ENCODE measurements at places on chromosomes 1 and 21. TPM values are rescaled to one million over a fixed set of nuclear protein-coding genes. Genes with fewer than 3 reads are reported as not detected.

TMEM82 gene
- polyA plus RNA-seq = not detected

TNFRSF9 gene
- polyA plus RNA-seq = 0.29 TPM

RCSD1 gene
- 13.6 TPM for polyA plus RNA-seq

KRTAP19-1 gene
- polyA plus RNA-seq = not detected

RLF gene
- 21.3 TPM for polyA plus RNA-seq

HSD3B2 gene
- polyA plus RNA-seq = 0.29 TPM

OR2T33 gene
- polyA plus RNA-seq = 0.24 TPM

CD52 gene
- polyA plus RNA-seq = 0.95 TPM

DNA sequence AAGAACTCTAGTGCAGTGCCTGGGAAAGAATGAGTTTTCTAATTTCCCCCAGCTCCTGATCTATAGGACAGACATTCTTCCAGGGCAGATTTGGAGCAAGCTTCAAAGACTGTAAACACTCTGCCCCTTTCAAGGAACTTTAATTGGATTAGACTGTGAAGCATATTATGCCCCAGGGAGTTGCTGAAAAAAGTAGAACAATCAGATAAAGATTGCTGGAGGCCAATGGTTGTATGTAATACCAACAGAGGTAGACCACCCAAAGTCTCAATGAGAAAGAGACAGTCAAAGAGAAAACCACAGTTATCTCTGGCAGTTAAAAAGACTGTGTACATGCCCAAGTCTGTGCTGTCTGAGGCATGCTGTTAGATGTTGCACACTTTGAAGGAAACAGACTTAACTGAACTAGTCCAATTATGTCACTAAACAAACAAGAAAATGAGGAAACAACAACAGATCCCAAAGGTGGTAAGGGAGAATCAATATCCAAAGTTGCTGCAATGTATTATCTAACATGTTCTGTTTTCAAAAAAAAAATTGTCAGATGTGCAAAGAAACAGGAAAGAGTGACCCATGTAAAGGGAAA lies 24.4 kb downstream of the C4BPA start:
- DNase-seq = no peak
- H3K36me3 ChIP-seq = no peaks in the 10 kb centered on the region
- H3K27me3 ChIP-seq = no peaks in the 10 kb centered on the region
- no peak overlapping the region for H3K4me3 ChIP-seq

GRCh38 chr1:107936498-107937481 lies 28.2 kb downstream of the VAV3 start:
- no peaks in the 10 kb centered on the region for H3K4me1 ChIP-seq
- no peaks in the 10 kb centered on the region for H3K36me3 ChIP-seq
- H3K27me3 ChIP-seq = no peaks in the 10 kb centered on the region
- DNase-seq = peak; percentile 30

- peaks cover 3% of the 10 kb centered on the region for H3K36me3 ChIP-seq
- peaks cover 3% of the 10 kb centered on the region for H3K4me1 ChIP-seq
- no peak overlapping the region for H3K4me3 ChIP-seq
- no peaks in the 10 kb centered on the region for H3K27me3 ChIP-seq
- DNase-seq = no peak
These were observed 16.6 kb downstream of the IQGAP3 start for GRCh38 chr1:156555715-156556114.

DNA sequence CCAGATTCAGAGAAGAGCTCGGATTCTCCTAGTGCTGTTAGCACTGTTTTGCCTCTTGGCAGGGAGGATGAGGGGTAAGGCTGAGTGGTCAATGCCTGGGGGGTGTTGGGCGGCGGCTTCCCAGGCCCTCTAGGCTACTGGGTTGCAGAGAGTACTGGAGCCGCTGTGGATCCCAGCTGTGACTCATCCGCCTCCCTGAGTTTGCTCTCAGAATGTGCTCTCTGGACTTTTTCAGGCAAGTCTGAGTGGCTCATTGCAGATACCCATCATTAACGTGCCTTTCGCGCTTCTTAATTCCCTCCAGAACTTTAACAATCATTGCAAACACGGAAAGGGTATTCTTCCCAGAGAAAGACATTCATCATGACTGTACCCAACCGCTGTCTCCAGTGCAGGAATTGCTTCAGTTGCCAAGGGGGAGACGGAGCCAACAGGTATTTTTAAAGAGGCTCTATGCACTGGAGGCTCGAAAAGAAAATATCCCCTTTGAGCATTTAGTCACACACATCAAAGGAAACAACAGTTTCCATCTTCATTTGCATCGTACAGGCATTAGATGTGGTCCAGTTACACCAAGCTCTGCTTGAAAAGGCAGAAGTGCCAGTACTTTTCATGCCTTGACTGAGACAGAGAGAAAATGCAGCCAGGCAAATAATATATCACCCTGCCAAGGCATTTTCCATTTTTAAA lies 14.4 kb upstream of the CAMTA1 start:
- no peaks in the 10 kb centered on the region for H3K36me3 ChIP-seq
- no peak overlapping the region for H3K27ac ChIP-seq
- H3K4me1 ChIP-seq = peaks cover 14% of the 10 kb centered on the region
- no peak overlapping the region for H3K4me3 ChIP-seq
- peak; percentile 16 for DNase-seq
- H3K27me3 ChIP-seq = no peaks in the 10 kb centered on the region

DNA sequence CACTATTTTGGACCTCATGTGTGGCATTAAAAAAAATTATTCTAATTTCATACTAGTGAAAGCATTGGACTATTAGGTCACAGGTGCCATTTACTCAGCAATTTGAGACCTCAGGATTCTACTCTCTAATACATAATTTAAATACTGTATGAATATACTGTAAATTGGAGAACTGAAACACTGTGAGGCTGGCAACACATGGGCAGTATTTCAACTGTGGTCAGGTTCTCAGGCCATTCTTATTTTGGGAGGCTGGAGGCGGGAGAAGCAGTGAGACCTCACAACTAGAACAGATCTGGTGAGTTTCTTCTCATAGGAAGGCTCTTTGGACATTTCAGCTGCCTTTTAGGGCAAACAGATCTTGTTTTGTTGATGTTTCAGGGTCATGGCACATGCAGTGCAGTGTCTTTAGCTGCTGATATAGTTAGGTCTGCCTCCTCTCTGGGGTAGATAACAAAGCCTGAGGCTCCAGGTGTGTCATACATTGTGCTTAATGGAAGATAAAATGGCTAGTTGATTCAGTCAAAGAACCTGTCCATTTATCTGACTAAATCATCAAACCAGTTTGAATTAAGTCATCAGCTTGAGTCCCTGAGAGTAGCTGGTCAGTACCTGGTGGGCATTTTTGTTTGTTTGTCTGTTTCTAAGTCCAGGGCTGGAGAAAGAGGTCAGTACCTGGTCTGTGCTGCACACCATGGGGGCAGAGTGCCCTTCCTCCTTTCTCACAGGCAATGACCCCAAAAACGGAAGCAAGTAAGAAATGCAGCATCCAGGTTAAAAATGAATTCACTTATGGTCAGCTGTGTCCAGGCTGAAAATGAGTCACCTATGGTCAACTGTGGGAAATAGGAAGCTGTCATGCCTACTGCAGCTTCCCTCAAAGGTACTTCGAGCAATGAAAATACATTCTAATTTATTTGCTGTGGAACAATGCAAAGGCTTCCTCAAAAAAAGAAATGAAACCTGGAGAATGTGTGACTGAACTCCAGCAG lies 216.2 kb downstream of the SDCCAG8 start:
- H3K36me3 ChIP-seq = peaks cover 12% of the 10 kb centered on the region
- DNase-seq = no peak
- H3K4me1 ChIP-seq = peaks cover 36% of the 10 kb centered on the region
- no peaks in the 10 kb centered on the region for H3K27me3 ChIP-seq

DNA sequence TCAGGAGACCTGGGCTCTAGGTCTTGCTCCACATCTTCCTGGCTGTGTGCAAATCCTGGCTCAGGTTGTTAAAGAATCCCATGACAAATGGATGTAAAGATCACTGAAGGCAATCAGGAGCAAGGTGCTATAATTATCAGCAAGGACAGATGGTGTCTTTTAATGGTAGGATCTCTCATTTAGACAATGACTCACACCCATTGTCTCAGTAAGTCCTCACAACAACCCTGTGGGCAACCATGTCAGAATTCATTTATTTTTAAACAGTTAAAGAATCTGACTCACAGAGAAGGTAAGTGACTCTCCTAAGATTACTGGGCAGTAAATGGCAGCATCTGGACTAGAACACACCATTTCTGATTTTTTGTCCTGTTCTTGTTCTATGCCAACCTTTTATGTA lies 32.8 kb downstream of the RNASEL start:
- no peaks in the 10 kb centered on the region for H3K27me3 ChIP-seq
- H3K27ac ChIP-seq = no peak overlapping the region
- no peak for DNase-seq
- H3K4me1 ChIP-seq = no peaks in the 10 kb centered on the region

DNA sequence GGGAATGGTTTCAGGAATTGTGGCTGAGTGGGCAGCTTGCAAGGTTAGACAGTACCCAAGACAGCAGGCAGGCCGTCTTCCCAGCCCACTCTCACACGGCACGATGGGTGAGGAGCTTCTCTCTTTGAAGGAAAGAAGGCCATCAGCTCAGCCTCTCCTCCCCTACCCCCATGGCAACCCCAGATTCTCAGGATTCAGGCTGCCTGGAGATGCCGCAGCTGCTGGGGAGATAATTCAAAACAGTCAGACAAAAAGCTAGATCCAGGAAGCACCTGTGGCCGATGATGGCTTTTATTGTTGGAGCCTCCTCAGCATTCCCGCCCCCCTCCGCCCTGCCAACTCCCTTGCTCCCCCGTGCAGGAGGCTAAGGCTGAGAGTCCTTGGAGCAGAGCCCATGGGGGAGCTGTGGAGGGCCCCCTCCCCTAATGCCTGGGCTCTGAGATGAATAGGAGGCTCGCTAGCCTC lies 220.5 kb downstream of the TRABD2B start:
- peaks cover 18% of the 10 kb centered on the region for H3K4me1 ChIP-seq
- no peak overlapping the region for H3K4me3 ChIP-seq
- H3K27ac ChIP-seq = no peak overlapping the region
- DNase-seq = peak; percentile 67
- H3K36me3 ChIP-seq = no peaks in the 10 kb centered on the region
- H3K27me3 ChIP-seq = no peaks in the 10 kb centered on the region

- no peak overlapping the region for H3K27ac ChIP-seq
- no peak for DNase-seq
- H3K27me3 ChIP-seq = no peaks in the 10 kb centered on the region
- H3K4me1 ChIP-seq = no peaks in the 10 kb centered on the region
- no peaks in the 10 kb centered on the region for H3K36me3 ChIP-seq
- no peak overlapping the region for H3K4me3 ChIP-seq
These were observed 75.0 kb downstream of the XCL2 start for GRCh38 chr1:168468822-168469221.

- H3K4me3 ChIP-seq = no peak overlapping the region
- H3K27me3 ChIP-seq = no peaks in the 10 kb centered on the region
- no peaks in the 10 kb centered on the region for H3K4me1 ChIP-seq
- H3K27ac ChIP-seq = no peak overlapping the region
- no peaks in the 10 kb centered on the region for H3K36me3 ChIP-seq
These were observed 236.8 kb upstream of the FMN2 start for GRCh38 chr1:239854922-239855321.

- peak; percentile 63 for DNase-seq
- no peak overlapping the region for H3K4me3 ChIP-seq
- peaks cover 46% of the 10 kb centered on the region for H3K36me3 ChIP-seq
- peak overlapping the region; percentile 94 for H3K27ac ChIP-seq
- no peaks in the 10 kb centered on the region for H3K27me3 ChIP-seq
- H3K4me1 ChIP-seq = peaks cover 91% of the 10 kb centered on the region
These were observed 18.2 kb downstream of the SLC6A9 start for GRCh38 chr1:44012941-44013609.

- no peaks in the 10 kb centered on the region for H3K4me1 ChIP-seq
- no peak for DNase-seq
- H3K27ac ChIP-seq = no peak overlapping the region
- no peaks in the 10 kb centered on the region for H3K27me3 ChIP-seq
These were observed 8.2 kb downstream of the SON start for GRCh38 chr21:33550772-33551660.

DNA sequence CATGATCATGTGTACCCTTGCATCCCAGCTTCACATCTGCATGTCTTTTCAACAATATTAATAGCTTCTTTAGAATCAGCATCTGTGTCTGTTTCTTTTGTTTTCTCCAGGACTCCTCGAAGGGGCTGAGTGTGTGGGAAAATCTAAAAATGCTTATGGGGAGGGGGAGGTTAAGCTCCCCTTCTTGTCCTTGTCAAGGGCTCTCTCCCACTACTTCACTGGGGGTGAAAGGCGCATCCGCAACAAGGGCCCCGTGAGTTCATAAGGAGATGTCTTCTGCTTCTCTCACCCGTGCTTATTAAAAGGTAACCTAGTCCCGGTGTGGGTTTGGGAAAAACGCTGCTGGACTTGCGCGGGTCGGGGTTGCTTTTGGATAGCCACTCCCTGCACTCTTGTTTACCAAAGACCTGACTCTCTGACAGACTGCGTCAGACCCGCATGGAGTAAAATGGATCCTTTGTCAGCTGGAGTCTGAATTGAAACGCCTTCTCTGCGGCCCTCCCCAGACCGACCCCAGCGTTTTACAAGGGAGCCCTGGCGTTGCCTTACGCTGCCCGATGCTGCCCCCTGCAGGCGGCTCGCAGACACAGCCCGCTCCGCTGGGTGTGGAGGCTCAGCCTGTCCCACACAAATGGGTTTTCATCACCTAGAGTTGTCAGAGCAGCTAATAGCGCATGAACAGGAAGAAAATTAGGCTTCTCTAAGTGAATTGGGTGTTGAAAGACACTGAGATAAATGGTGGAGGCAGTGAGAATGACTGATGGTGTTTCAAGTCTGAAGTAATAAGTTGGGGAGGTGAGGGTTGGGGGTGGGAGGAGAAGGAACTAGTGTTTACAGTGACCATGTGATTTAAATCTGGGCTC lies 53.8 kb downstream of the IER5 start:
- H3K4me3 ChIP-seq = peak overlapping the region; percentile 35
- DNase-seq = peak; percentile 80
- H3K36me3 ChIP-seq = no peaks in the 10 kb centered on the region
- H3K27me3 ChIP-seq = no peaks in the 10 kb centered on the region

DNA sequence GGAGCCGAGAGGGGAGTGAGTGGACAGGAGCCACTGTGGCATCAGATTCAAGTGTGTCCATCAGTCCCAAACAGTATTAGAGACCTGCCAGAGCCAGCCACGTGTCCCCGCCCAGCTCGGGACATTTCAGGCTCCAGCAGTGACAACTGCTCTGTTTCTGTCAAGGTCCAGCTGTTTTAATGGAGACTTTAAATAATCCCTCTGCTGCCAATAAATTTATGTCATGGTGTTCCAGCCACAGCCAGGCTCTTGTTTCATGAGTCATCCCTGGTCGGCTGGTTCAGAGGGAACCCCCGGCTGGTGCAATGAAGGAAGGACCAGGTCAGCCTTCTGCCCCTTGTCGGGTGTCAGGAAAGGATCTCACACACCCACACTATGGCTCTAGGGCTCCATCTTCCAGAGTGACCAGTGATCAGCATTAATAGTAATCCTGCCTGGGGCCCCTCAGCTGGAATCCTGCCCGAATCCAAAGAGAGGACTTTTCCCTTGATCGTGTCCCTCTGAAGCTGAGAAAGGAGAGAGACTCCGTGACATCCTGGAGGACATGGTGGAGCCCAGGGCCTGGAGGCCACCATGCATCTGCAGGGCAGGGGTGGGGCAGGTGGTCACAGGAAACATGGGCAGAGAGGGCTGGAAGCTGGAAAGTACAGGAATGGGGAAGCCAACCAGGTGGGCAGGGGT lies 197.3 kb downstream of the MATN1 start:
- H3K27me3 ChIP-seq = no peaks in the 10 kb centered on the region
- no peak overlapping the region for H3K4me3 ChIP-seq
- H3K4me1 ChIP-seq = peaks cover 3% of the 10 kb centered on the region
- H3K27ac ChIP-seq = no peak overlapping the region
- DNase-seq = no peak
- H3K36me3 ChIP-seq = no peaks in the 10 kb centered on the region

GRCh38 chr1:39076799-39077148 lies 50.6 kb downstream of the NDUFS5 start:
- H3K36me3 ChIP-seq = no peaks in the 10 kb centered on the region
- no peak overlapping the region for H3K4me3 ChIP-seq
- no peaks in the 10 kb centered on the region for H3K27me3 ChIP-seq
- H3K4me1 ChIP-seq = peaks cover 14% of the 10 kb centered on the region

All from spinal cord (tissue), 10 donors.